ENCODE measurements at places on chromosomes 11 and 22. TPM values are rescaled to one million over a fixed set of nuclear protein-coding genes. Genes with fewer than 3 reads are reported as not detected.

MEI1 gene
- 36.3 TPM for total RNA-seq

DNA sequence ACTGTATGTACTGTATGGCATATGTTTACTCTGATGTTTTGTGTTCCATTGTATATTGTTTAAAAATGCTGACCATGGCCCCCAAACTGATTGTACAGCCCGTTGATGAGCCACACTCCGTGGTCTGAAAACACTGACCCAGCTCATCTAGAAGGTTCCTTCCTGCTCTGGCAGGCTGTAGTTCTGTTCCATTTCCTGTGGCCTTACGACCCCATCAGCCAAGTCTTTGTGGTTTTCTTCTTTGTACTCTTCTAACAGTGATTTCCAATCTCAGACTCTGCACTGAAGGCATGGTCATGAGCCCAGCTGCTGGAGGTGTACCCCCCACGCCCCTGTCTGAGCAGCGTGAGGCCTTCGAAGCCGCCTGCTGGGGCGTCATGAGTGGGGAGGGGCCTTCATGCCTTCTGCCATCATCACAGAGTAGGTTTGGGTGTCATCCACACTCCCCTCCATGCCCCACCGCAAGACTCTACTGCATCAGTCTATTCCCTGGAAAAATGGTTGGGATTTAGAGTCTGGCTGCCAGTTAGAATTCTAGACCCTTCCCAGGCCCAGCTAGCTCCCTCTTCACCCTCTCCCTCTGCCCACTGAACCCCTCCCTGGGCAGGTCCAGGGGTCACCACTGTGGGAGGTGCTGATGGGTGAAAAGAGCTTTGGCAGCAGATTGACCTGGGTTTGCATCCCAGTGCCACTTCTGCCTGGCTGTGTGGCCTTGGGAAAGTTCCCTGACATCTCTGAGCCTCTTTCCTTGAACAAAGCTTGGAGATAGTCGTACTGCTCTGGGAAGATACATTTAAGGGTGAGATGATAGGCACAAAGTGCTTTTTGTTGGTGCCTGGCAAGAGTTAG is 11.3 kb upstream of the C11orf96 start:
- no peaks in the 10 kb centered on the region for H3K27me3 ChIP-seq
- H3K4me1 ChIP-seq, result no peaks in the 10 kb centered on the region
- H3K36me3 ChIP-seq, result no peaks in the 10 kb centered on the region
- H3K4me3 ChIP-seq, result no peak overlapping the region
- no peak for DNase-seq
- H3K27ac ChIP-seq, result no peak overlapping the region

DNA sequence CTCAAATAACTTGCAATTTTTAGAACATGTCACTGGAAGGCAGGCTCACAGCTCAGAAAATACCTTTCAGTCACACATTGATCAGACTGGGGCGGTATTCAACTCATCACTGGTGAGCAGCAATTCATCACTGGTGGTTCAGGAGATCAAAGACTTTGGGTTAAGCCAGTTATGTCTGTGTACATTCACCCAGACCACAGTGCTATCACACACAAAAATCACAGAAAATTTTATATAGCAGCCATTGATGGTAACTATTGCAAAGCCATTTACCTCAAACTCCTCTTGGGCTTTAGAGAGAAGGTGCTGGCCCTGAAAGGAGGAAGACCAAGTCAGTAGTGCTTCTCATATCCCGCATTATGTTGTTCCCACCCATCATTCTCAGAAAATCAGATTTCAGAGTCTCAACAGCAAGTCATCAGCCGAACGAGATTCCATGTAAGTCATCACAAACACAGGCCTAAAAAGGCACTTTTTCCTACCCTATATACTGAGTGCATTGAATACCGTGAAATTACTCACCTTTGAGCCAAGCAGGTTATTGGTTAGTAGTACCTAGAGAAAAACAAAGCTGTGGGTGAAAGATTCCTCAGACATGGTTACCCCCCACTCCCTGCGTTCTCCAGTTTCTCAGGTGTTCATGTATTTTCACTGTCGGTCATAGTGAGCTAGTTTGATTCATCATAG is 14.0 kb upstream of the WDR74 start:
- no peaks in the 10 kb centered on the region for H3K27me3 ChIP-seq
- no peak overlapping the region for H3K27ac ChIP-seq
- peaks cover 35% of the 10 kb centered on the region for H3K36me3 ChIP-seq
- H3K4me3 ChIP-seq, result peak overlapping the region; percentile 98

DNA sequence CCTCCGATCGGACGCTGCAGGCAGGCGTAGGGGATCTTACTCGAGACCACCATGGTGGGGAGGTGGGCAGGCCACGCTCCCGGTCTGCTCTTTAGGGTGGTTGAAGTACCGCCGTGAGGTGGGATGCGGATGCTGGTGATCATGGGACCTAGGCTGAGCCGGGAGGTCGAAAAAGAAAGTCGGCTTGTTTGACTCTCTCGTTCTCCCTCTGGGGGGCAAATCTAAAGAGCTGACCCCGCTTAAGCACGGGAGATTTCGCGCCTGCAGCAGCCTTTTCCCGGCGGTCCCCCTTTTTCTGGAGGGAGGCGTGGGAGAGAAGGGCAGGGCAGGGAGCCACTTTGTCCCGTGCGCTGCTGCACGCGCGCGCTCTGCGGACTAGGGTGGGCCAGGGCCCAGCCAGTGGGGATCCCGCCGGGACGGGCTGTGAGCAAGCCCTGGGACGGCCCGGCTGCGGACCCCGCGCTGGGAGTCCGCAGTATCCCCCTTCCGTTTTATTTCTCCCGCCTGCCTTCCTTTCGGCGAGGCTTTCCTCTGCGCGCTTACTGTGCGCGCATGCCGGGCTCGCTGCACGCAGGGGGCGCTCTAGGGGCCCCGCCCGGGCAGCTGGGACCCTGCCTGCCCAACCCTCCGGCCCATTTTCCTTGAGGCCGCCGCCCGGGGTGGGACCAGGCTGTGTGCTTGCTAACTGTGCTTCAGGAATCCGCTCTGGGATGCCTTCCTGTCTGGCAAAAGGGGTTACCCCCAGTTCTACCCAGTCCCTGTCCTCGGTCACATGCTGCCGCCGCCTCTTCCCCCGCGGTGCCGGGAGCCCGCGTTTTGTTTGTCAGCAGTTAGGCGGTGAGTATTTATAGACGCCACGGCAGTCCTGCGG is 81.0 kb downstream of the PRR5L start:
- DNase-seq, result peak; percentile 72
- peaks cover 19% of the 10 kb centered on the region for H3K4me1 ChIP-seq
- H3K27ac ChIP-seq, result peak overlapping the region; percentile 76

GRCh38 chr11:38402063-38402462 is 1804.0 kb upstream of the RAG2 start:
- no peaks in the 10 kb centered on the region for H3K4me1 ChIP-seq
- H3K27ac ChIP-seq, result no peak overlapping the region
- no peak for DNase-seq
- no peak overlapping the region for H3K4me3 ChIP-seq

GAL gene
- 1.7 TPM for total RNA-seq

- DNase-seq, result no peak
- H3K27ac ChIP-seq, result no peak overlapping the region
- no peaks in the 10 kb centered on the region for H3K27me3 ChIP-seq
- no peaks in the 10 kb centered on the region for H3K4me1 ChIP-seq
- H3K4me3 ChIP-seq, result no peak overlapping the region
Observed at GRCh38 chr22:47452184-47452583, 689.7 kb downstream of the TBC1D22A start.

DNA sequence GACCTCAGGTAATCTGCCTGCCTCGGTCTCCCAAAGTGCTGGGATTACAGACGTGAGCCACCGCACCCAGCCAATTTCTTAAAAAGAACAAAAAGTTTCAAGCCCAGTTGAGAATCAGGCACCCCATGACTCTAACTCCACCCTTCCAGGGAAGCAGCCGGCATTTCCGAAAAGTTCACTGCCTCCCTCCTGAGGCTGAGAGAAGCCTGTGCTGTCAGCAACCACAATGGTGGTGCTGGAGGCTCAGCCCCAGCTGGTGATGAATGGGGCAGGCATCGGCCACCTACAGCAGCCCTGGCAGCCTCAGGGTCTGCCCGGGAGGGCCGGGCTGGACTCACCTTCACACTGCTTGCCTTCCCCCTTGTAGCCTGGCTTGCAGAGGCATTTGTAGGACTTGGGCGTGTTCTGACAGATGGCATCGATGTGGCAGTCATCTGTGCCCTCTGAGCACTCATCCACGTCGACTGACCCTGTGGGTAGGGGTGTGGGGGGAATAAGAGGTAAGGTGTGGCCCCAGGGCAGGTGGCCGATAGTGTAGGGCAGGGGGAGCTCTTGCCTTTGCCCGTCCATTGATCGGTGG is 4.3 kb downstream of the SCUBE1 start:
- H3K27me3 ChIP-seq, result peaks cover 8% of the 10 kb centered on the region
- H3K4me3 ChIP-seq, result no peak overlapping the region
- no peaks in the 10 kb centered on the region for H3K36me3 ChIP-seq
- DNase-seq, result no peak

- H3K4me1 ChIP-seq, result no peaks in the 10 kb centered on the region
- no peaks in the 10 kb centered on the region for H3K27me3 ChIP-seq
- H3K4me3 ChIP-seq, result no peak overlapping the region
- DNase-seq, result no peak
Observed at GRCh38 chr11:45383224-45383623, 97.1 kb upstream of the SYT13 start.

DNA sequence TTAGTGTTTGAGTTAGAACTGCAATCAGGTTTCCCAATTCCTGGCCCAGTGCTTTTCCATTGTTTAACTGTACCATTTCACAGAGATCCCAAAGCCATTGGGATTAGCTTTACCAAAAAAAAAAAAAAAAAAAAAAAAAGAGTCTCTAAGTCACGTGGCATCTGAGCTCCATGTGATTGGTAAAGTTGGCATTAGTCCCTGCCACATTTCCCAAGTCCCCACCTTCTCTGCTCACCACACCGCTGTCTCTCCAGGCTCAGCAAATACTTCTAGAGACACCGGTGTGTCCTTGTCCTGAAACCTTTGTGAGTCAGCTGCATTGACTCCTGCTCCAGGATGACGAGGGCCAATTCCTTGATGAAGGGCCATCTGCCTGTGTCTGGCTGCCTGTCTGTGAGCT is 305.3 kb downstream of the KIRREL3 start:
- H3K27ac ChIP-seq, result no peak overlapping the region
- no peak overlapping the region for H3K4me3 ChIP-seq
- DNase-seq, result no peak
- H3K36me3 ChIP-seq, result no peaks in the 10 kb centered on the region

NLRP10 gene
- total RNA-seq, result not detected

CNTN5 gene
- total RNA-seq, result not detected

DNA sequence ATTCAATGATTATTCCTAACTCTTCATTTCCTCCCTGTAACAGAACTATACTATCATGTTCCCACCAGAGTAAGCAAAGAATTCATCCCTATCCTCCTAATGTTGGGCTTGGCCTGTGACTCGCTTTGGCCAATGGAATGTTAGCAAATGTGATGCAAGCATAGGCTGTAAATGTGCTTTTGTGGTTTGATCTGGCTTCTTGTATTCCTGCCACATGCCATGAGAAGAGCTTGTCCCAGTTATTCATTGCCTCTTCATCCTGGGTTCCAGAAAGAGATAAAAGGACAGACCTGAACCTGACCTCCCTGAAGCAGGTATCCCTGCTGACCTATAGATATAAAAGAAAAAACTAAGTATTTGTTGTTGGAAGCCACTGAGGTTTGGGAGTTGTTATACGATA is 51.0 kb downstream of the SYTL2 start:
- no peak overlapping the region for H3K4me3 ChIP-seq
- H3K27me3 ChIP-seq, result no peaks in the 10 kb centered on the region
- no peak for DNase-seq
- no peaks in the 10 kb centered on the region for H3K36me3 ChIP-seq

MGAT3 gene
- total RNA-seq, result 0.27 TPM

FZD4 gene
- total RNA-seq, result 0.07 TPM

DNA sequence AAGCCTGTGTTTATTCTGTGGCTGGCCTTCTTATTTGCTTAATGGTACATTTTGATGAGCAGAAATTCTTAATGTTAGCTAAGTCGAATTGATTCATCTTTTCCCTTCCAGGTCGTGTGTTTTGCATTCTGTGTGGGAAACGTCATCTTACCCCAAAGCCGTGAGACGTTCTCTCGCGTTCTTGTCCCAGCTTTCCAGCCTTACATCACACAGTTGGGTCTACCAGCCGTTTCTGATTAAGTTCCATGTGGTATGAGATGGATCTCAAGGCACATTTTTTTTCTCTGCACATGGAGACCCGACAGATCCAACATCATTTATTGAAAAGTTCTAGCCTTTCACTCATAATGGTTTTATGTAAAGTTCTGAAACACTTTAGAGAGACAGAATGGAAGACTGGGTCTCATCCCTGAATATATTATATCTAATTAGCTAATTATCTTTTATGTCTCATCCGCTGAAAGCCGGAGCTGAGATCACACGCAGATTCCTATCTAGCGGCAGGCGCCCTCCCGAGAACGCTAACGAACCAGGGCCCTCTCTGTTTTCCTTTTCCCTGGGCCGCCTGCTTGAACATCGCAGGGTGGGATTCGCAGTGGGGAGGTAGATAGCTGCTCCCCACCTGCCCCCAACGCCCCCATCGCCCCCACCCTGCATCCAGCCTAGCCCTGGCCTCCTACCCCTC is 1162.2 kb downstream of the BRD1 start:
- no peak for DNase-seq
- H3K27ac ChIP-seq, result no peak overlapping the region
- H3K27me3 ChIP-seq, result no peaks in the 10 kb centered on the region
- H3K4me1 ChIP-seq, result no peaks in the 10 kb centered on the region

DNA sequence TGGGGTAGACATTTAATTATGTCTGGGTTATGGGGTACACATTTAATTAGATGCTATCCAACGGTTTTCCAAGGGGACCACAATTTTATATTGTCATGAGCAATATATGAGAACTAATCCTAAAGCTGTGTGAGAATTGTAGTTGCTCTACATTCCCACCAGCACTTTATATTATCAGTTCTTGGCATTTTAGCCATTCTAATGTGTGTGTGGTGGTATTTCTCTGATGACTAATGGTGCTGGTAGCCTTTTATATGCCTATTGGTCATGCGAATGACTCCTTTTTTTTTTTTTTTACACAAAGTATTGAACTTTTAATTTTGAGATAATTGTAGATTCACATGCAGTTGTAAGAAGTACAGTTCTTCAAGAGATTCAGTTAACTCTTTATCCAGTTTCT is 26.2 kb downstream of the TMEM135 start:
- no peaks in the 10 kb centered on the region for H3K4me1 ChIP-seq
- H3K27ac ChIP-seq, result no peak overlapping the region
- H3K27me3 ChIP-seq, result no peaks in the 10 kb centered on the region
- H3K4me3 ChIP-seq, result no peak overlapping the region
- DNase-seq, result no peak

SMIM35 gene
- total RNA-seq, result 0.40 TPM

DNA sequence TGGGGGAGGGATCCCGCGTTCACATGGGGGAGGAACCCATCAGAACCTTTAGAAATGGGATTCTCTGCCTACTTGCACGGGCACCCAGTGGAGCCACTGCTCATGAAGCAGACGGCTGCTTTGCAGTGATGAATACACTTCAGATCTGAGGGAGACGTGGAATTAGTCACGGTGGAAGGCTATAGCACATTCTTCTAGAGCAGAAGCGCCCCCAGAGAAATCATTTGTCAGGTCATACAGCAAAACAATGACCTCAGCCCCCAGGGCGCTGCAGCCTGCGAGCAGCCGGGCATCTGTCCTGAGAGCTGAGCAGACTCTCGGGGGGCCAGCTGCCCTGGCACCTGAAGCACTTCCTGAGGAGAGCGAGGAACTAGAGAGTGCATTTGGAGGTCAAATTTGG is 12.7 kb downstream of the TP53AIP1 start:
- no peaks in the 10 kb centered on the region for H3K36me3 ChIP-seq
- no peaks in the 10 kb centered on the region for H3K4me1 ChIP-seq
- H3K27me3 ChIP-seq, result no peaks in the 10 kb centered on the region
- DNase-seq, result no peak
- H3K4me3 ChIP-seq, result no peak overlapping the region
